Hair follicular keratinocyte (primary cell): ENCODE measurements at places on chromosomes 13 and 19. TPM values are rescaled to one million over a fixed set of nuclear protein-coding genes. Genes with fewer than 3 reads are reported as not detected.

Gene EDNRB
- not detected in 2 replicates for total RNA-seq

Gene GNA15
- total RNA-seq: 202 and 264 TPM in 2 replicates

Gene FXYD1
- total RNA-seq: not detected in 2 replicates

Gene FDX2
- 21.6 and 34.8 TPM in 2 replicates for total RNA-seq

Gene DPF1
- 2.0 and 2.3 TPM in 2 replicates for total RNA-seq

Gene LYPD5
- 2.6 and 4.1 TPM in 2 replicates for total RNA-seq

Gene CD79A
- total RNA-seq: not detected in 2 replicates

Gene PROZ
- not detected in 2 replicates for total RNA-seq

Gene KLK8
- total RNA-seq: 53.8 and 72.6 TPM in 2 replicates

Gene ZNF844
- 0.30 and 0.78 TPM in 2 replicates for total RNA-seq

Gene C19orf81
- not detected in 2 replicates for total RNA-seq

Gene ZNF577
- 1.6 TPM in 2 replicates for total RNA-seq

Gene KDM4B
- total RNA-seq: 7.2 and 13.1 TPM in 2 replicates

Gene PSG7
- not detected in 2 replicates for total RNA-seq

Gene CERS1
- 0.31 TPM in 1 of 2 replicates, not detected in the other for total RNA-seq

Gene PRDX2
- 260 and 355 TPM in 2 replicates for total RNA-seq

Gene WTIP
- total RNA-seq: 9.4 and 33.8 TPM in 2 replicates

Gene ZNF626
- 6.9 and 7.3 TPM in 2 replicates for total RNA-seq

Gene CGB3
- total RNA-seq: not detected in 2 replicates

Gene CLDND2
- total RNA-seq: not detected in 2 replicates

Gene ZNF793
- 1.2 and 1.9 TPM in 2 replicates for total RNA-seq

Gene ARRDC2
- 6.4 and 8.2 TPM in 2 replicates for total RNA-seq

Gene LAIR2
- total RNA-seq: not detected in 2 replicates

Gene ZNF497
- 0.86 and 1.3 TPM in 2 replicates for total RNA-seq

Gene PSG2
- not detected in 2 replicates for total RNA-seq

Gene RASGRP4
- not detected in 2 replicates for total RNA-seq

Gene FXYD7
- not detected in 2 replicates for total RNA-seq

Gene ADGRE2
- total RNA-seq: 2.2 and 2.5 TPM in 2 replicates

Gene RPL18
- total RNA-seq: 2,779 and 2,974 TPM in 2 replicates

Gene VSIG10L
- total RNA-seq: 0.08 and 0.62 TPM in 2 replicates

Gene CRX
- not detected in 2 replicates for total RNA-seq

Gene ZNF723
- not detected in 2 replicates for total RNA-seq

Gene BST2
- total RNA-seq: 0.08 and 0.47 TPM in 2 replicates

Gene KHSRP
- 121 and 168 TPM in 2 replicates for total RNA-seq

Gene ZNF571
- 0.95 and 1.8 TPM in 2 replicates for total RNA-seq

Gene FCHO1
- total RNA-seq: 1.4 and 3.7 TPM in 2 replicates

Gene SIGLEC8
- total RNA-seq: not detected in 2 replicates

Gene PSG1
- not detected in 2 replicates for total RNA-seq

Gene ELSPBP1
- total RNA-seq: not detected in 2 replicates

Gene FNDC3A
- 16.2 and 22.0 TPM in 2 replicates for total RNA-seq

Gene OR7A5
- not detected in 2 replicates for total RNA-seq

Gene IFI30
- total RNA-seq: 22.6 and 27.0 TPM in 2 replicates
